Occipital lobe (tissue), 3 donors: ENCODE measurements at places on chromosomes 3 and 15. TPM values are rescaled to one million over a fixed set of nuclear protein-coding genes. Genes with fewer than 3 reads are reported as not detected.
A peak's percentile ranks its signal among the peaks of the same experiment; 100 is the strongest.

DNA sequence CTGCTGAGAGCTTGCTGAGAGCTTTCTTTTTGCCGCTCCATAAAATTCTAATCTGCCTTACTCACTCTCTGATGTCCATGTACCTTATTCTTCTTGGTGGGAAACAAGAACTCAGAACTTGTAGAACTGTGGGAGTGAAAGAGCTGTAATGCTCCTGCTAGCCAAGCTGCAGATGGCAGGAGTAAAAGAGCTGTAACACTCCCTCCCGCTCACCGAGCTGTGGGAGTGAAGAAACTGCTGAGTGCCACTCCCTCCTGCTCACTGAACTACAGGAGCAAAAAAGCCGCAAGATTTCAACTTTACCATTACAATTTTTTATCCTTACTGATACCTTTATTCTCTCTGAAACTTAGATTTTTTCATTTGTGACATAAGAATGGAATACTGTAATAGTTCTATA lies 199.1 kb downstream of the SI start:
- DNase-seq: peak; percentile 3

DNA sequence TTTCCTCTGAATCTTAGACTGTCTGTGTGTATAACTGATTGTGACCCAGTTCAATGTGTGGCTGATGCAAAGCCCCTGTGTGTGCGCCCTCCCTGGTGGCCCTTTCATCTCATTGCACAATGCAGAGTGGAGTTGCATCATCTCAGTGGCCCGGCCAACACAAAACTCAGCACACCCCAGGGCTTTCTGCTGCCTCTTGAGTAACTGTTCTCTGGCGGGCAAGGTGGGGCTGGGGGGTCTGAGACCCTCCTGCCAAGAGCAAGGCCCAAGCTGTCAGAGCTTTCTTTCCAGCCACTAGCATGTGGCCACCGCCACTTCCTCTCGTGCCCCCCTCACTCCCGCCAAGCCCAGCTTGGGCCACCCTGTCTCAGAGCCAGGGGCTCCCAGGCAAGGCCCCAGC lies 80.7 kb upstream of the ALDH1L1 start:
- DNase-seq: no peak

DNA sequence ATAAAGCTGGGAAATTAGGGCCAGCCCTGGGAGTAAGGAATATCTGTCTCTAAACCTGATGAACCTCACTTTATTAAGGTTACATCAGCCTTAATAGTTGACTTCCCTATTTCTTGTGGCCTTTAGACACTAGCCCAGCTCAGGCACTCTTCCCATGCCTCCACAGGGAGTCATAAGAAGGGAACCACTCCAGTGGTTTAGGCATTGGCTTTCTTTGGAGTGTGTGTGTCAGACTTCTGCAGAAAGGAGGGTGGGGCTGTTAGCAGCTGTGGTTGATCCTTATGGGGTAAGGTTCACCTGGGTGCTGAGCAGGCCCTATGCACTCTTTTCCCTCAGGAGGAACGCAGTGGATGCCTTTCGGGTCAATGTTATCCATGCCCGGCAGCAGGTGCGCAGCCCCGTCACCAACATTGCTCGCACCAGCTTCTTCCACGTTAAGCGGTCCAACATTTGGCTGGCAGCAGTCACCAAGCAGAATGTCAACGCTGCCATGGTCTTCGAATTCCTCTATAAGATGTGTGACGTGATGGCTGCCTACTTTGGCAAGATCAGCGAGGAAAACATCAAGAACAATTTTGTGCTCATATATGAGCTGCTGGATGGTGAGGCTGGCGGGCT lies 4.0 kb downstream of the AP2M1 start:
- no peak for DNase-seq

GRCh38 chr15:62298811-62299210 lies 133.7 kb upstream of the C2CD4B start:
- DNase-seq: no peak

DNA sequence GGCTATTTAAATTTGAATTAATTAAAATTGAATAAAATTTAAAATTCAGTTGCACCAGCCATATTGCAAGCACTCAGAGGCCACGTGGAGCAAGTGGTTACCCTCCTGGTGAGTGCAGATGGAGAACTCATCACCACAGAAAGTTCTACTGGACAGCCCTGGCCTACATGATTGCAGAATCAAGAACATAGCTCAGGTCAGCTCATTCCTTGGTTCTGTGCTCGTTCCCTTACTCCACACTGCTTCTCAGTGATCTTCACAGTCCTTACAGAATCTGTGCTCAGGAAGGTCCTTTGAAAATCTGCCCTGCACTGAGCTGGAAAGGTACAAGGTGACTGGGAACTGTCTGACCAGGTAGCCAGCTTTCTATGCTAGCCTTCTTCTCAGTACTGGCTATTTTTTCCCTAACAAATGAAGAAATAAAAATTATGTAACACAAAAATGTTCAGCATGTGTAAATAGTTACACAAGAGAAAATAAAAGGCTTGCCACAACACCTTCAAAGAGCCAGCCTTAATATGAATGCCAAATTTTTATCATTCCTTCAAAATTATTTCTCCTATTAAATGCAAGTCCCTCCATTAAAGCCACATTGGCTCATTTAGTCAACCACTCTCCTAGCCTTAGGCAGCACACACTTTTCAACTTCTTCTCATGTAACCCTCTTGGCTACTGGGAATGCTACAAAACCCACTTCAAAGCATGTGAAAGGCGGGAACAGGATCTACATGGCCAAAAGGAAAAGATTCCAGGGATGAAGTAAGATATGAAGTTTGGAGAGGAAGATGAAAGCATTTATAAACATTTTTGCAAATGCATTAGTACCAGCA lies 326.4 kb upstream of the WNT5A start:
- no peak for DNase-seq

DNA sequence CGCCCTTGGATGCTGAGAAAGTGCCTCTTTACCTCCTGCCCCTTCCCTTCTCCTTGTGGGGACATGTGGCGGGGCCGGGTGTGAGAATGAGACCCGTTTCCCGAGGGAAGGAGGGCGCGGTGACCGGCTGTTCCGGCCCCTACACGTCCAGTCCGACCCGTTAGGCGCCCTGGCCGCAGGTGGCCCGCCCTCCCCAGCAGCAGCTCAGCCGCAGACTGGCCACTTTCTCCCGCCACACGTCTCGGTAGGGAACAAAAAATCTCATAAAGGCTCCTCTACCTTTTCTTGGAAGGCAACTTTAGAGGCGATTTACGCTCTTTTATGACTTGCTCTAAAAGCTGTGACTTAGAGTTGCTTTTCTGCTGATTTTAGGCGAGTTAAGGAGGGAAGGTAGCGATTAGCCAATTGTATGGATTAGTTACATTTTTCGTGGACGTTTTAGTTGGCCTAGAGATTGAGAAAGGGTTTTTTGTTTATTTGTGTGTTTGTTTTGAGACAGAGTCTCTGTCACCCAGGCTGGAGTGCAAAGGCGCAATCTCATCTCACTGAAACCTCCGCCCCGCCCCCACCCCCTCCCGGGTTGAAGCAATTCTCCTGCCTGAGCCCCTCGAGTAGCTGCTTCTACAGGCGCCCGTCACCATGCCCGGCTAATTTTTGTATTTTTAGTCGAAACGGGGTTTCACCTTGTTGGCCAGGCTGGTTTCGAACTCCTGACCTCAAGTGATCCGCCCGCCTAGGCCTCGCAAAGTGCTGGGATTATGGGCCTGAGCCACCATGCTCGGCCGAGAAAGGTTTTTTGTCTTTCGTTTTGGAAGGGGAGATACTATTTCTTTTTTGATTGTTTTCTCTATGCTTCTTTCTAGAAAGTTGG lies 8.3 kb upstream of the PGPEP1L start:
- DNase-seq: no peak

- DNase-seq: no peak
Observed at GRCh38 chr15:34754674-34755418, at the start of gene GJD2. GJD2 (minus strand) TSS chr15:34754998; CDS start chr15:34754488, 510 bp downstream.

DNA sequence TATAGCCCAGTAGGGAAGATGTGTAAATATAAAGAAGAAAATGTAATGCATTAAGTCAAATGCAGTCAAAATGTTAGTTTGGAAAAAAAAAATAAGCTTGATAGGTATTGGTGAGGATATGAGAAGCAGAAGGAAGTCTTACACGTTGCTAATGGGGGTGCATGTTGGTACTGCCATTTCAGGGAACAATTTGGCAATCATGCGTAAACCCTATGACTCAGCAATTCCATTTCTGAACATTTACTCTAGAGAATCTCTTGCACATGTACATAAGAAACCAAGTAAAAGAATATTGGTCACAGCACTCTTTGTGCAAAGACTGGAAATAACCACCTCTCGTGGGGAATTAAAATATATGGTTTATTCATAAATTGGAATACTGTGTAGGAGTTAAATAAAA lies 35.5 kb upstream of the TIMP4 start:
- no peak for DNase-seq

GRCh38 chr15:78620527-78621421 lies at the start of gene CHRNA3:
CHRNA3 (minus strand) TSS chr15:78620996; CDS start chr15:78620794, 202 bp downstream.
- DNase-seq: no peak

DNA sequence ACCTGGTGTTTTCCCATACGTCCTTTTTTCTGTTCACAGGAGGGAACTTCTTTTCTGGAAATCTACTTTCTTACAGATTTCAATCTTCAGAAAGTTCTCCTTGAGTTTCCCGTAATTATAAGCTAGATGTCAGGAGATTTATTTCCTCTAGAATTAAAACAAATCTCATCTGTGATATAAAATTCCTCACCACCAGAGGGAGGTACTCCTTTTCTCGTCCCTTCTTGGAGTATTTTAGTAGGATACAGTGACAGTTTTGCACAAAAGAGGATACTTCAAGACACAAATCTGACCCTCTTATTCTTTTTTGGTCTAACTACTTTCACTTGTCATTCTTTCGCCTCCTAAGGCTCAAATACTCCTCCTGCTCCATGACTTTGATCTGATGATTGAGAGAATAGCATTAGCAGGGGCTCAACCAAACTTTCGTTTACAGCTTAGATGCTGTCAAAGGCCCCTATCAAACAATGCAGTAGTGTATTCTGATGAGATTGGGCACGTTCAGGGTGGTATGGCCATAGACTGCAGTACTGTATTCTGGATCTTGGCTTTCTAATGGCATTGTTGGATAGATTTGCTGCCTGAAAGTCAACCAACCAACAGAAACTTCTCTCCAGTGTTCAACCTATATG lies 38.0 kb downstream of the TMEM41A start:
- DNase-seq: no peak

DNA sequence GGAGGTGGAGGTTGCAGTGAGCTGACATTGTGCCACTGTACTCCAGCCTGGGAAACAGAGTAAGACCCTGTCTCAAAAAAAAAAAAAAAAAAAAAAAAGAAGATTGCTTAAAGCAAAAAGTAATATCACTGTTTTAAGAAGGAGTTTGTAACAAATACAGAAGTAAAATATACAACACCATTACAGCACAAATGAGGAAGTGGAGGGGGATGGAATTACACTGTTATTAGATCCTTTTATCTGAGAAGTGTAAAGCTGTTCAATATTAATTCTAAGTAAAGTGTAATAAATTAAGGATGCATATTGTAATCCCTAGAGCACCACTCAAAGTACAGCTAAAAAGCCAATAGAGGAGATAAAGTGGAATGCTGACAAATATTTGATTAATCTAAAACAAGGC lies 47.0 kb upstream of the SNRPA1 start:
- DNase-seq: no peak

DNA sequence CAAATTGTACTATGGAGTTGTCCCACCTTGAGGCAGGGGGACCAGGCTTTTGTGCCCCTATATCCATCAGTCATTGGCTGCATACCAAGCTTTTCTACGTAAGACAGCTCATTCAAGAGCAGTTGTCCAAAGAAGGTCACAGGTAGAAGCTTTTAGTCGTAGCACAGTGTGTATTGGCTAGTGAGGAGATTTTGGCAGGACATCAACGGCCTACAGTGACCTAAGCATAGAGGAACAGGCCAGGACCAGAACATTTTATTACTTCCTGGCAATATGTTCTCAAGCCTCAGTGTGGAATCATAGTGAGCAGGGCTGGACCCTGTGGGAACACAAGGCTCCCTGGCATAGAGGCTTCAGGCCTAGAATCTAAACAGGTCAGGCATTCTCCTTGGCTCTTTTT lies 105.4 kb upstream of the ANKRD28 start:
- no peak for DNase-seq

DNA sequence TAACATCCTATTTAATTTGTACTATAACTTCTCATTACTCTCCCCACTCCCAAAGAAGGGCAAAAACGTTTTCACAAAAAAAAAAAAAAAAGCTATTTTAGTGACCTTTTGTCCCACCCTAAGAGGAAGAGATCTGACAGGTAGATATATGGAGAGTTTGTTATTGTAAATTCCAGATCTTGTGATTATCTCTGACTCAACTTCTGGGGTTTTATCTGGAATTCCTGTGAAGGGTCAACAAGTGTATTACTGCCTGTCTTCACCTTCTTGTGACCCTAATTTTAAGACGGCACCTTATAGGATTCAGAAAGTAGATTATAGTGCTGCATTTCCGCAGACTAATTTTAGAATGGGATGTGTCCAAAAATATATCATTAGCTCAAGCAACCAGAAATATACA lies 205.9 kb upstream of the CDIN1 start:
- no peak for DNase-seq

DNA sequence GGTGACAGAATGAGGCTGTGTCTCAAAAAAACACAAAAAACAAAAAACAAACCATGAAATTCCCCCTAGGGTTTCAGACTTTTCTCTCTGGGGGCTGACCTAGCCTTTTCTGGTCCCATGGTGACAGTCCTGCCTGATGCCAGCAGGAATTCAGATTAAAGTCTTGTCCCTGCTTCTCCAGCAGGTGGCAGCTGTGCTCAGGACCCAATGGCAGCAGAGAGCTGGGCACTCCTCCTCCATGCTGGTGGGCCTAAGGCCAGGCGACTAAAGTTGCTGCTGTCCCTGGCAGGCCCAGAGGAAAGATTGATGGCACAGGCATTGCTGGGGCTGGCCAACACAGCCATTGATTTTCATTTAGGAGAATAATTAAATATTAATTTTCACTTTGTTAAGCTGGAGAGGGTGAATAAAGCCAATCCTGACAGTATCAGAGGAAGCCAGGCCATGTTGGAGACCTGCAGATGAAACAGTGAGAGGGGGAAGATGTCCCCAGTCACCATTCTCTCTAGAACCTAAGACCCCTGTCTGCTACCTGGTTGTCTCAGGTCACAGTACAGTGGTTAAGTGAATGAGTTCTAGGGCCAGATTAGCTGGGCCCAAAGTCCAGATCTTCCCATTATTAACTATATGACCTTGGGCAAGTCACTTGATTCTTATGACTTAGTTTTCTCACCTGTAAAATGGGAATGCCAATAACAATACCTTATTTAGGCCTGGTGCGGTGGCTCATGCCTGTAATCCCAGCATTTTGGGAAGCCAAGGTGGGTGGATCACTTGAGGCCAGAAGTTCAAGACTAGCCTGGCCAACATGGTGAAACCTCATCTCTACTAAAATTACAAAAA lies 7.1 kb downstream of the CELF6 start:
- DNase-seq: peak; percentile 54

CACNA2D2 gene
- 2.2 TPM for total RNA-seq
